ENCODE measurements at places on chromosomes 2 and 18. TPM values are rescaled to one million over a fixed set of nuclear protein-coding genes. Genes with fewer than 3 reads are reported as not detected.

DNA sequence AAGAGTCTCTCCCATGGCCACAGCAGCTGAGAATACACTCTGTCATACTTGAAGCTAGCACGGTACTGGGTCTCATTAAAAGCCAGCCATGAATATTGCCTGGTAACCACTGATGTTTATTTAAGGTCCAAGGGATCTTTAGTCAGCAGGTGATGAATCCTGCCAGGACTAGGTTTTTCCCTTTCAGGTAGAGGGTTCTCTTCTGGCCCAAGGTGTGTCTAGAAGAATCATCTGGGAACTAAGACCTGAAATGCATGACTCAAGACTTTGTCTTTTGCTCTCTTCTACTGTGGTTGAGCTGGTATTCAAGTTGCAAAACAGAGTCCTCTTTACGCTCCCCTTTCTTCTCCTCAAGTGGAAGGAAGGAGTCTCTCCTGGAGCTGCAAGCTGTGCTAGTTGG is 400.5 kb upstream of the FSIP2 start:
- DNase-seq, result no peak

DNA sequence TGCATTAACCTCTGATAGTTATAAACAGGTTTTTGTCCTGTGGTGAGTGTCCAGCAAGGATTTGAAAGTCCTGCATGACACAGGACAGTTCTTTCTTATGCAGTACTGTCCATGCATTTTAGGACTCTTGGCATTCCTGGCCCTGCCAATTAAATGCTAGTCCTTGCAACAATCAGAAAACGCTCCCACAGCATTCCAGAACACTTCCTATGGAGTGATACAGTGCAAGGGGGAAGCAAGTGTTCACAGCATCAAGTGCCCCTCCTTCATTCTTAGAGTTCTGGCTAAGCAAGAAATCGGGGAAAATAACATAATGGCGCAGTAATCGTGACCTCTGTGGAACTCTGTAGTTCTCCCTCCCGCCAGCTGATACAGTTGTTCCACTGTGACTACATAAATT is 62.9 kb downstream of the ARHGAP28 start:
- no peak for DNase-seq

The SLC66A3 gene
- total RNA-seq, result 13.5 TPM

The RBM44 gene
- 0.66 TPM for total RNA-seq

- no peak for DNase-seq
These were observed 366.3 kb upstream of the TFPI start for GRCh38 chr2:187920511-187920910.

DNA sequence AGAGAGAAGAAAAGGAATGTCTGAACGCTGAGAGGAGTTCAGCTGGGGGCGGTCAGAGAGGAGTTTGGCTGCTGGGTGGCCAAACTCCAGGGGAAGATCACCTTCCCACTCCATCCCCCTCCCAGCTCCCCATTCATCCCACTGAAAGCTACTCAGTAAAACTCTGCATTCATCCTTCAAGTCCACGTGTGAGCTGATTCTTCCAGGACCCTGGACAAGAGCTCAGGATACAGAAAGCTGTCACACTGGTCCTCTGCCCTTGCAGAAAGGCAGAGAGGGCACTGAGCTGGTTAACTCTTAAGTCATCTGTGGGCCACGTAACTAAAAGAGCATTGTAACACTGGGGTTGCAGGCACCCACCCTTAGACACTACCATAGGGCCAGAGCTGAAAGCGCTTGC is 132.1 kb upstream of the ARL4C start:
- no peak for DNase-seq

DNA sequence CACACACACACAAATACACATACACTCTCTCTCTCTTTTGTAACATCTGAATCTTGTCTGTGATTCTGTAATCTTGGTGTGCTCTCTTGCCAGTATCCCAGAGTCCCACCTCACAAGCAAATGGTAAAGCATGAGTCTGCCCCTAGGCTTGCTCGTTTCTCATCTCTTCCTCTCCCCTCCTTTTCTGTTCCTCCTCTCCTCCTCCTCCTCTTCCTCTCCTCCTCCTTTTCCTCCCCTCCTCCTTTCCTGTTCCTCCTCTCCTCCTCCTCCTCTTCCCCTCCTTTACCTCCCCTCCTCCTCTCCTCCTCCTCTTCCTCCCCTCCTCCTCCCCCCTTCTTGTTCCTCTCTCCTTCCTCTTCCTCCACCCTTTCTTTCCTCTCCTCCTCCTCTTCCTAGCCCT is 59.0 kb downstream of the TNFRSF11A start:
- DNase-seq, result no peak

DNA sequence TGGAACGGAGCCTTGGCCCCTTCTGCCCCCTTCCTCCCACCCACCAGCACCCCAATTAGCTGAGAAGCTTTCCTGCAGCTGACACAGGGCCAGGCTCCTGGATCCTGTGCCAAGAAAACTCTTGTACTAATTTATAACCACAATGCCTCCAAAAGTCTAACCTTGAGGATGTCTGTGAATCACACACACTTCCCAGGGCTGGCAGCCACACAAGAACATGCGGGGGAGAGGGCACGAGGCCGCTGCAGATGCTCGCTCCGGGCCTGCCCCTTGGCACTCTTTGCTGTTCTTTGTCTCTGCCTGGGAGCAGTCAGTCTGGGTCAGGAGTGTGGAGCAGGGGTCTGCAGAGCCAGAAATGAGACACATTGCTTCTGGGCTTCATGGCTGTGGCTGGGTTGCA is 62.7 kb upstream of the KIF5C start:
- DNase-seq, result peak; percentile 57

DNA sequence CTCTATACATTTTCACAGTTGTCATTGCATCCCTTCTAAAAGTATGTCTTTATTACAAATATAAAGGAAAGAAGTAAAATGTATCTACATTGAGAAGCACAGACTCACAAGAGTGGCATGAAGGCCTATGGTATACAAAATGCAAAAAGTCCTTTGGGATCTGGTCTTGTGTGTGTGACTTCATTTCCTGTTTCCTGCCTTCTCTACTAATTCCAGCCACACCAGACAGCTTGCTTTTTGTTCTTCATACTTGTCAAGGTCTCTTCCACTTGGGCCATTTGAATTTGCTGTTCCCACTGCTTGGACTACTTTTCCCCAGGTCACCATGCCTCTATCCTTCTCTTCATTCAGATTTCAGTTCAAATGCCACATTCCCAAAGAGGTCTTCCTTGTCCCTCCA is 6.7 kb upstream of the PNO1 start:
- no peak for DNase-seq

- no peak for DNase-seq
These were observed 392.5 kb upstream of the NRXN1 start for GRCh38 chr2:51424418-51424817.

- no peak for DNase-seq
These were observed 64.0 kb downstream of the SLC39A10 start for GRCh38 chr2:195721042-195721441.

GRCh38 chr2:178386986-178387597 is 63.9 kb downstream of the PRKRA start:
- no peak for DNase-seq

DNA sequence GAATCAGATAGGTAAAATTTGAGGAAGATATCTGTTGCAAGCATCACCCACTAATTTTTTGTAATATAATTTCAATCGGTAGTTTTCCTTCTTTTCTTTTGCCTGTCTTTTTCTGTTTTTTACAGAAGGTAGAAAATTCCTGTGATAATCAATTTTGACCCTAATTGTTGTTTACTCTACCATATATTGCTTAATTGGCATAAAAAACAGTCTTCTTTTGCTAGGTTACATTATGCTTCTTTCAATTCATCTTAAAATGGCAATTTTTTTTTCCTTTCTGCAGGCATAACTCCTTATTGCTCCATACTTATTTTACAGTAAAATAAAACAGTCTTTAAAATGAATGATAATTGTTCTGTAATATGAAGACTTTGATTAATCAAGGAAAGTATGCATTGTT is 286.2 kb upstream of the LRP1B start:
- no peak for DNase-seq

- no peak for DNase-seq
These were observed 180.4 kb upstream of the NRXN1 start for GRCh38 chr2:51212374-51212773.

The PRKAG3 gene
- total RNA-seq, result not detected

The FOXD4L1 gene
- total RNA-seq, result 0.78 TPM

GRCh38 chr18:70333757-70334156 is 44.9 kb downstream of the SOCS6 start:
- DNase-seq, result no peak

The LRRC30 gene
- total RNA-seq, result not detected

The BOLL gene
- not detected for total RNA-seq

The TUBA4B gene
- total RNA-seq, result not detected

DNA sequence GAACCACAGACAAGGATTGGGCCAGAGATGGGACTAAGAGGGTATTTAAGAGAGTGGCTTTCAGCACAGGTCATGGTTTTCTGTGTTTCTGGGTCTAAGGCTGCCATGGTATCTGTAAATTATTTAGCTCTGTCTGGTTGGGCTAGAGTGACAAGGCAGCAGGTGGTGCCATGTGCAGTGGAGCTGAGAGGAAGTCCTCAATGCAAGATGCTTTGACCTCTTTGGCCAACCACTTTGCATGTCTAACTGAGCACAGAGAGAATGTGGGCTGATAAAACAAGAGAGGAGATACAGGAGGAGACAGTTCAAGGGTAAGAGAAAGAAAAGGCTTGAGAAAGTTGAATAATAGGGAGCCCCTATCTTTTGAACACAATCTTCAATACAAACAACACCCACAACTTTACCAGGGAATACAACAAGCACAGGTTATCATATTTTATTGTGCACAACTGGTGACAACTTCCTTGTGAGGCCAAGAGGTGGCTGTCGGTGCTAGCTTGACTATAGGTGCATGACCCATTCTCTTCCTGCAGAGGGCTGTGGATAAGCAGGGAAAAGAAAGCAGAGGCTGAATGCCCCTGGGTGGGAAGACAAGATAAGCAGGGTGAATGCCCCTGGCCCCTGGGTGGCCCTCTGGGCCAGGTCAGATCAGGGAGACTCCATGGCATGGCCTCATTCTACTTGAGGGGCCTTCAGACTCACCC is 12.3 kb downstream of the FLACC1 start:
- DNase-seq, result no peak

- no peak for DNase-seq
These were observed 111.3 kb downstream of the GALNT1 start for GRCh38 chr18:35692866-35693265.

GRCh38 chr2:27571681-27572080 is 11.2 kb upstream of the ZNF512 start:
- no peak for DNase-seq

GRCh38 chr18:27211569-27211968 is 26.5 kb upstream of the CHST9 start:
- DNase-seq, result no peak

DNA sequence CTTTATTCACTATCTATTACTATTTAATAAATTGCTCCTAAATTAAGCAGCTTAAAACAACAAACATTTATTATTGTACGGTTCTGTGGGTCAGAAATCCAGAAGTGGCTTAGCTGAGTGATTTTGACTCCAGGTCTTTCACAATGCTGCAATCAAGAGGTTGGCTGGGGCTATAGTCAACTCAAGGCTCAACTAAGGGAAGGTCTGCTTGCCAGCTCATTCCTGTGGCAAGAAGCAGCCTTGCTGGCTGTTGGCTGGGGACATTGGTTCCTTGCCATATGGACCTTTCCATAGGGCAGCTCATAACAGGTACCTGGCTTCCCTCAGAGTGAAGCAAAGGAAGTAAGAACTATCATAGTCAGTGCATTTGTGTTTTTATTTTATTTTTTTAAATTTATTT is 5.0 kb upstream of the MRPL19 start:
- DNase-seq, result no peak

DNA sequence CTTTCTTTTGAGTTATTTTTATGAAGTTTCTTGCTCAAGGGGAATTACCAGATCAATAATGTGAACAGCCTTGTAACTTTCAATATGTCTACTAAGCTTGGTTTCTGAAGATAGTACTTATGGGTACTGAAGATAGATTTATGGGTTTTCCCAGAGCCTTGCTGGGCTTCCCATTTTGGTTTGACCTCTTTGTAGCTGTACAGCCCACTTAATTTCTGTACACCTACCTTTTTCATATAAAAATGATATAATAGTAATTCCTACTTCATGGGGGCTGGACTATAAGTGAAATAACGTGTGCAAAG is 22.2 kb downstream of the IL1R2 start:
- no peak for DNase-seq

The ECEL1 gene
- 0.95 TPM for total RNA-seq

DNA sequence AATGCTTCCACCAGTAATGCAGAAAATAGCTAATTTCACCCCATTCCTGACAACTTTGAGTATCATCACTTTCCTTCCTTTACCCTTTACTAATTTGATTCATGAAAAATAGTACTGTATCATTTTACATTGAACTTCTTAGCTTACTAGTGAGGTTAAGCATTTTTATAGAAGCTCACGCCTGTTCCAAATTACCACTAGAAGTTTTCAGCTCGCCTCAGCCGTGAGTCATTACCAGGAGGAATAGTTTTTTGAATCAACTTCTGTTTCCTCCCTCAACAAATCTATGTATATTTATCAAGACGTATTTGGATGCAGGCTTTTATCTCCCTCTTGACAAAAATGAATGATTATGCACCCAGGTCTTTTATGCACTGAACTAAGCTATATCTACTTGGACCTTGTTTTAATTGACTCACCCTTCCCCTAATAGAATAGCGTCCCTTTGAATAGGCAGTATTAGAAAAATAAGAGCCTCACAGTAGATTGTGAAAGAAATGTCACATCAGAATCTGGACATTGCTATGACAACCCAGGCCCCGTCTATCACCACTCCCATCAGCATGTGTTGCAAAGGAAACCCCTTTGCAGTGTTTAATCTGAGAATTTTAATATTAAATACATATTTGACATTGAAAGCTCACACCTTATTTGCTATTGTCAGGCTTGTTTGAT is 207.4 kb upstream of the NRP2 start:
- DNase-seq, result no peak

The FAM110C gene
- 5.8 TPM for total RNA-seq

DNA sequence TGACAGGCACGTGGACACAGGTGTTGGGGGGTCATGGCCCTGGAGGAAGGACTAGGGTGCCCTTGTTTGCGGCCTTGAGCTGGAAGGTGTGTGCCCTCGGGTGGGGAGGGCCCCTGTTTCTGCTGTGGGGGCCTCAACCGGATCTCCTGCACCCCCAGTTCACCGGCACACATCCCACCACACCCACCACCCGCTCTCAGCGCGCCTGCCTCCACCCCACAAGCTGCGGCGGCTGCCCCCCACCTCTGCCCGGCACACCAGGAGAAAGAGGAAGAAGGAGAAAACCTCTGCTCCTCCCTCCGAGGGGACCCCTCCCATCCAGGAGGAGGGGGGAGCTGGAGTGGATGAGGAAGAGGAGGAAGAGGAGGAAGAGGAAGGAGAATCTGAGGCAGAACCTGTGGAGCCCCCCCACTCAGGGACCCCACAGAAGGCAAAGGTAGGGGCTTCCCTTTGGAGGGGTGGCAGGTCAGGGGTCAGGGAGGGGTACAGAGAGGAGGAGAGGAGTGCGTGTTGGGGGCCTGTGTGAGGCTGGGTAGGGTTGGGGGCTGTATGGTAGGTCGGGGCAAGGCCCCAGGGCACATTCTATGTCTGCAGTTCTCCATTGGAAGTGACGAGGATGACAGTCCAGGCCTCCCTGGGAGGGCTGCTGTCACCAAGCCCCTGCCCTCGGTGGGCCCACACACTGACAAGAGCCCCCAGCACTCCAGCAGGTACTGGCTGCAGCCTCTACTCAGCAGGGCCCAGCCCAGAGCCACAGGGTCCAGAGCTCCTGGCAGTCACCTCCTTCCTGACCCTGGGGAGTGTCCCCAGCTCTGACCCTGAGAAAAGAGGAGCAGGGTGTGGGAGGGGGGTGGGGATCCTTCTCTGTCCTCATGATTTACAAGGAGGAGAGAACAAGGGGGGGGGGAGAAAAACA is 1.8 kb downstream of the SLC4A3 start:
- no peak for DNase-seq

The PSD4 gene
- total RNA-seq, result 10.4 TPM
